ENCODE measurements at places on chromosomes 2 and 18.

GRCh38 chr2:174745142-174745541 lies 19.1 kb downstream of the CHRNA1 start:
- no peak for DNase-seq

GRCh38 chr2:240329116-240329665 lies 106.3 kb upstream of the GPC1 start:
- DNase-seq: no peak

GRCh38 chr2:151809073-151809383 lies 19.2 kb downstream of the ARL5A start:
- no peak for DNase-seq

GRCh38 chr2:180657054-180657453 lies 323.4 kb upstream of the UBE2E3 start:
- no peak for DNase-seq

DNA sequence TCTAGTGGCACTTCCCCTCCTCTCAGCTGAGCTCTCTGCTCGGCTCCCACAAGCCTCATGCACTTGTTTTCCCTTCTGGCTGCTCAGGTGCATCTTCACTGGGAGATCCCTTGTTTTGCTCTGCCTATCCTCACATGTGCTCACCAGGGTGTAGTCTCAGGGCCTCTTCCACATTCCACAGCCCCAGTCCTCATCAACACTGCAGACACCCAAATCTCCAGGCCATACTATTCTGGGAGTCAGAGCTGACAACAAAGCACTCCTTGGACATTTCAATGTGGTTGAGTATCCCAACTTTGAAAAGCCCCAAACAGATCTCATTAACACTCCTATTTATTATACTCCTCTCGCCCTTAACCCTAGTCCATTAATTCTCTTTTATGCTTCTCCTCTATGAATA lies 71.3 kb downstream of the CCDC93 start:
- no peak for DNase-seq

DNA sequence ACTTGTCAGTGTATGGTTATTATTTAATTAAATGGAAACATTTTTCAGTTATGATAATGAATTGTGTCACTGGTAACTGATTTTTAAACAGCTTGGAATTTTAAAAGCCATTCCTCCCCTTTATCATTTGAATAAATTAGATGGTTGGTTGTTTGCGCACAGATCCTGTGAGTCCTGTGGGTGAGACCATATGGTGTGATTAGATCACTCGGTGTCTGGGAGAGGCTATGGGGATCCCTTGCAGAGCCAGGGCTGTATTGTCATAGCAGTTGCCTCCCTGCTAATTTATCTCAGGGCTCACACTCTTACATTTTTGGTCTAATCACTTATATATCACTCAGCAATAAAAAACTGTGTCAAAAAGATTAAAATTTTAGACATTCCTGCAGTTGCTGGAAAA lies 133.5 kb downstream of the ASXL3 start:
- no peak for DNase-seq

- DNase-seq: no peak
Observed at GRCh38 chr2:96090196-96090926, 26.0 kb downstream of the ADRA2B start.

GRCh38 chr2:60962528-60962927 lies 55.0 kb upstream of the PEX13 start:
- no peak for DNase-seq

Data from fibroblast of the conjunctiva (primary cell).